ENCODE measurements at places on chromosomes 3 and 15. TPM values are rescaled to one million over a fixed set of nuclear protein-coding genes. Genes with fewer than 3 reads are reported as not detected.

GRCh38 chr15:80418892-80419537 is 14.8 kb downstream of the ARNT2 start:
- DNase-seq: peak; percentile 31

DNA sequence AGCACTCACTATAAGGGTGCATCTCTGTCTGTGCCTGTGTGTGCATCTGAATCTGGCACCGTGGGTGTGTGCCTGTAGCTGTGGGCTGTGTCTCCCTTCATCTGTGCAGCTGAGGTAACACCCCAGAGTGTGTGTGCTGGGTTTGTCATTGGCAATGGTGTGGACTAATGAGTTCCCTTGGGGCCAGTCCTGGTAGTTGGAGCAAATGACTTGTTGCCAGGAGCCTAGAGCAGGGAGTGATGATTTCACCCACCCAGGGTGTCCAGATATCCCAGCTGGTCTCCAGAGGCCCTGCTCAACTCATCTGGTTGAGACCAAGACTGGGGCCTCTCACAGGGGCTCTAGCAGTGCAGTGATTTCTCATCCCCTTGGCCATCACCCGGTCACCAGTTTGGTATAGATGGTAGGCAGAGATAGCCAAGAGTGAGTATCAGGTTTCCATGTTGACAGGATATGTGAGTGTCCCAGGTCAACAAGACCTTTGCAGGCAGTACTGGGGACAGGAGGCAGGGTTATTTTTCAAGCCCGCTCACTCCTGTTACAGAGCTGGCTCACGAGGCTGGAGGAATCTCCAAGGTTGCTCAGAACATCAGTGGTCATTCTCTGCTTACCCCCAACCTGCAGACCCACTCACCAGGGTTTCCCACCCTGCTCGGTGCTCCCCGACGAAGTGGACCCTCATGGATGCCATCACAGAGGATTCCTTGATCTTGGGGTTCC is 4.1 kb upstream of the HDAC11 start:
- peak; percentile 21 for DNase-seq

- no peak for DNase-seq
Observed at GRCh38 chr3:114775395-114775794, 371.7 kb downstream of the ZBTB20 start.

GRCh38 chr3:128113817-128114794 is 9.5 kb downstream of the RUVBL1 start:
- DNase-seq: no peak

- DNase-seq: peak; percentile 76
Observed at GRCh38 chr3:58206406-58207011, 4.3 kb downstream of the DNASE1L3 start.

DNA sequence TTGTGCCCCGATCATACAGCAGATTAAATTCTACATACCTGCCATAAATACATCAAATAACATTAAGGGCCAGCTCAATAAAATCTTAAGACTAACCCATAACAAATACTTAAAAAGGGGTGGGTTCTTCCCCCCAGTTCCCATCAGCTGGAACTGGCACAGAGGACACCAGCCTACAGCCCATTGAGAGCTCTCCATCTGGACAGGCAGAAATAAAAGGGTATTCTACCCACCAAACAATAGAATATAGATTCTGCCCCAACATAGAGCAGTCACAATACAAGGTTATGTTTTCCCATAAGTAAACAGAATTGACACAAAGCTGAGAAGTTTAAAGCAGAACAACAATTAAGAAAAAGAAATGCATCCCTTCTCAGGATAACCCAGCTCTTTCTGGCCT is 11.9 kb downstream of the CPOX start:
- DNase-seq: no peak

- DNase-seq: peak; percentile 74
Observed at GRCh38 chr3:46646700-46647099, 34.4 kb downstream of the FAM240A start.

DNA sequence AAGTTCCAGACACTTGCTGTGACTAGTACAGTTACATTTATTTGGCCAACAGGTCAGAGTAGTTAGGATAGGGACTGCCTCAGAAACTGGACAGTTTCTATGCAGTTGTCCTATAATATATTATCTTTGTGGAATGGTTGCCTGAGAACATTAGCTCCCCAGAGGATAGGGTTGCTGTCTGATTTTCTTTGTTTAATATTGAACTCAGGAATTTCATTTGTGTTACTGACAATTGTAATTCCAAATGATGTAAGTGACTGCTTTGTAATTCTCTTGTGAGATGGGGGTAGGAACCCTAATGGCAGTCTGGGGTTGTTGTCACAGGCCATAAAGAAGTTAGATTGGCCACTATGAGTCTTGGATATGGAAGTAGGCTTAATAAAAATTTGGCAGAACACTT is 2.2 kb downstream of the NXPE3 start:
- no peak for DNase-seq

DNA sequence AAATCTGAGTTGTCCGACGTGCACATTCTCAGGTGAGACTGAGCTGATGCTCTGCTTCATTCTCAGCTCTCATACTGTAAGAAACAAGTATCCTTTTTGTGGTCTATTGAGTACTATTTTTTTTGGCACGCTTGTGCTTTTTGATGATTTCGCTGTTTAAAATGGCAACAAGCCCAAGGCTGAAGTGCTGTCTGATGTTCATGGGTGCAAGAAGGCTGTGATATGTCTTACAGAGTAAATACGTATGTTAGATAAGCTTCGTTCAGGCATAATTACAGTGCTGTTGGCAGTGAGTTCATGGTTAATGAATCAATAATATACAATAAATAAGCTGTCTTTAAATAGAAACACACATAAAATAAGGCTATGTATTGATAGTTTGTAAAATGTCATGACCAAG is 27.2 kb downstream of the AQR start:
- no peak for DNase-seq

DNA sequence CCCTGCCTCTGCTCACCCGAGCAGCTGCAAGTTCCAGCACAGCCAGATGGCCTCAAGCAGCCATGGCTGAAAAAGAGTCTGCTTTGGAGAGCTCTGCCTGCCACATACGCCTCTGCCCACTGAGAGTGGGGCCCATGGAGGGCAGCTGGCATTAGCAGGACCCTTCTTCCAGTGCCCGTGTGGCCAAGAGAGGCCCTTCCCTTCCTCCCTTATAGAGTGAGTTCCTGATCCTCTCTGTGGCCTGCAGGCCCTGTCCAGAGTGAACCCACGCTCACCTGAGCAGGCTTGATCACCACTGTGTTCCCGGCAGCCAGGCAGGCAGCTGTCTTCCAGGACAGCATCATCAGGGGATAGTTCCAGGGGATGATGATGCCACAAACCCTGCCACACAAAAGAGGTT is 41.4 kb upstream of the SLC41A3 start:
- DNase-seq: no peak

The GRK7 gene
- not detected for total RNA-seq

The CFAP92 gene
- not detected for total RNA-seq

The SLC24A5 gene
- total RNA-seq: not detected

The STXBP5L gene
- 0.08 TPM for total RNA-seq

The ADAMTS7 gene
- 0.60 TPM for total RNA-seq
